DND-41 (cell line): ENCODE measurements at places on chromosomes 12 and 14.
A peak's percentile ranks its signal among the peaks of the same experiment; 100 is the strongest.

- DNase-seq: no peak
These were observed 5.7 kb downstream of the RASAL1 start for GRCh38 chr12:113129664-113130456.

DNA sequence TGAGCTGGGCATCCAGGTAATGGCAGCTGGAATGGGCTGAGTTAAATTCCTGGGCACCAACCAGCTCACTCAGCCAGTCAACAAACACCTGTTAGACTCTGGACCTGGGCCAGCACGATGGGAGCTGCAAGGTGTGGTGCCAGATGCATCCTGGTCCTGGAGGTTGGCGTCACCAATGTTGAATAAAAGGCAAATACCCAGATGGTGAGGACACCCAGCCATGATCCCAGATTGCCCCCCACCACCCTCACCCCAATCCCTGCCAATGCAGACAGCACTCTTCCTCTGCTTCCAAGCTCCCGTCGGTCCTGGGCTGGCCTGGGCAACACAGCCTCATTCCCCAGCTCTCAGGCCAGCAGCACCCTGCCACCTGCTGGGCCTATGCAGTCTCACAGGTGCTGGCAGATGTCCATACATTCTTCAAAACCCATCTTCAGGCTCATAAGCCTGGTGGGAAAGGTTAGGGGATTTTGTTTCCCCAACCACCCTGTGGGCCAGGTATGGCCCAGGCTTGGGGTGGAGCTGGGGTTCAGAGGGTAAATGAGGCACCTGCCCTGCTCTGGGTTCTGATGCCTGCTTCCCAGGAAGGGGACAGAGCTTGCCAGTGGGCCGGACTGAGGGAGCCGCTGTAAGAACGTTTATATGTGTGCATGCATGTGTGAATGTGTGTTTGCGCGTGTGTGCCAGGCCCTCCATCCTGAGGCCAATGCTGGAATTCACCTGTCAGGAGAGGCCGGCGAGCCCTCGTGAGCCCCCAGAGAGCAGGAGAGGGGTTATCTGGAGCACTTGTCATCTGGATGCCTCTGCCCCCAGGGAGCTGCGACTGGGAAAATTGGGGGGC is 58.0 kb downstream of the LGMN start:
- no peak for DNase-seq

DNA sequence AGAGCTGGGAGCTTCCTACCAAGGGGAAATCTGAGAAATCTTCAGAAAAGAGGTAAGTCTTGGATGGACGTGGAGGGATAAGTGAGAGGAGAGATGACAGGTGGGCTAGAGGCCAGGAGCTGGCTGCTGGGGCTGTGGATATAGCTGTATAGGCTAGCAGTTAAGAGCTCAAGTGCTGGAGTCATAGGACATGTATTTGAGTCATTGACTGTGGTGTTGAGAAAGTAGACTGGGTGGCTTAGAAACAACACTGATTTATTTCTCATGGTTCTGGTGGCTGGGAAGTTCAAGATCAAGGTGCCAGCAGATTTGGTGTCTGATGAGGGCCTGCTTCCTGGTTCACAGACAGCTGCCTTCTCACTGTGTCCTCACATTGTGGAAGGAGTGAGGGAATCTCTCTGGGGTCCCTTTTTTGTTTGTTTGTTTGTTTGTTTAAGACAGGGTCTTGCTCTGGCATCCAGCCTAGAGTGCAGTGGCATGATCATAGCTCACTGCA is 151.1 kb upstream of the FUT8 start:
- DNase-seq: no peak

- DNase-seq: no peak
These were observed 161.0 kb upstream of the CRY1 start for GRCh38 chr12:107254258-107254856.

GRCh38 chr12:64716371-64716770 is 42.8 kb downstream of the GNS start:
- DNase-seq: no peak

DNA sequence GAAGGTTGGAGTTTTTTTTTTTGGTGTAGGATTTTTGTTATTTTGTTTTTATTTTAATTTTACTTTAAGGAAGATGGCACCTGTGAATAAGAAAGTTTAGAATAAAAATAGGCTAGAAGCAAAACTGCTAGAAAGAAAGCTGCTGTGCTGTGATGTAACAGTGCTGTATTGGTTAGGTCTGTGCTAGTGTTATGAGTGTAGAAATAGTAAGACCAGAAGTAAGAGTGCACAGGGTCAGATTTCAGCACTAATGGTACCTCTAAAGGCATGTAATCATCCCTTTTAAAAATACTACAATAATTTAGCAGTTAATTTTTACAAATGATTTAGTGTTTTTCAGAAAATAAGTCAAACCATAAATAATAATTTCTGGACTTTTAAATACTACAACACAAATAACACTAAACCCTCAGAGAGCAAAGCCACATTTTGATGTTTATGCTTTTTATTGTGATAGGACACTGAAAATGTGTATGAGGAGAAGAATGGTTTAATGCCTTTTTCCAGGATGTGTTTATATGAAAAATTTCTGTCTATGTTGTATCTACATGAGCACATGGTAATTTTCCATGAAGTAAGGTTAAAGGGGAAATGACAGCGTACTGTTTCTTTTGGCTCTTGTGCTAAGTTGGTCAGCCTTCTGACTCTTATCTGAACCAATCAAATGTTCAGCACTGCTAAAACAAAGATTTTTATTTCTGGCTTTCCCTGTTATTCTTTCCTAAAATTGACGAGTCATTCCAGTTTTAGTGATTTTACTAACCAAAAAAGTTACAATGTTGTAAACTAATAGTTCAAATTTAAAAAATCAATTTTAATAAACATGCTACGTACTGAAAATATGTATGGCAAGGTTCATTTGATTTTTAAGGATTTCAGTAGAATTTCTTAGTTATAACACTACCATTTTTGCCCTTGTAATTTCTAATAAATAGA is 96.1 kb downstream of the PPHLN1 start:
- DNase-seq: no peak

GRCh38 chr12:117842630-117843029 is 126.2 kb downstream of the KSR2 start:
- no peak for DNase-seq

DNA sequence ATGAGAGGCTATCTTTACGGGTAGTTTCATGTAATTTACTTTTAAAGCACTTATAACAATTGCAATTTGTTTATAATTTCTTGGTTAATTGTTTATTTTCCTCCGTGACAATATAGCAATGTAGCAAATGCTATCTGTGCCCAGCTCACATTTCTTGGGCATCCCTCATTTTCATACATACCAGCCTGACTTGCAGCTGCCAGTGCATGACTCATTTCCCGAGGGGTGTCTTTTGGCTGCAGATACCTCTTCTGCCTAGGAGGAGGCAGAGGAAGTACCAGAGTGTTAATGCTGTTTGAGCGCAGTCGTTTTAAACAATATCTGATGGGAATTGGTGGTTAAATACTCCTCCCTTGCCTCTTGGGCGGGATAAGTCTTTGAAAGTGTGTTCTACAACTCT is 104.2 kb upstream of the ABCD2 start:
- no peak for DNase-seq

GRCh38 chr14:98956181-98956580 is 315.8 kb downstream of the BCL11B start:
- DNase-seq: no peak

DNA sequence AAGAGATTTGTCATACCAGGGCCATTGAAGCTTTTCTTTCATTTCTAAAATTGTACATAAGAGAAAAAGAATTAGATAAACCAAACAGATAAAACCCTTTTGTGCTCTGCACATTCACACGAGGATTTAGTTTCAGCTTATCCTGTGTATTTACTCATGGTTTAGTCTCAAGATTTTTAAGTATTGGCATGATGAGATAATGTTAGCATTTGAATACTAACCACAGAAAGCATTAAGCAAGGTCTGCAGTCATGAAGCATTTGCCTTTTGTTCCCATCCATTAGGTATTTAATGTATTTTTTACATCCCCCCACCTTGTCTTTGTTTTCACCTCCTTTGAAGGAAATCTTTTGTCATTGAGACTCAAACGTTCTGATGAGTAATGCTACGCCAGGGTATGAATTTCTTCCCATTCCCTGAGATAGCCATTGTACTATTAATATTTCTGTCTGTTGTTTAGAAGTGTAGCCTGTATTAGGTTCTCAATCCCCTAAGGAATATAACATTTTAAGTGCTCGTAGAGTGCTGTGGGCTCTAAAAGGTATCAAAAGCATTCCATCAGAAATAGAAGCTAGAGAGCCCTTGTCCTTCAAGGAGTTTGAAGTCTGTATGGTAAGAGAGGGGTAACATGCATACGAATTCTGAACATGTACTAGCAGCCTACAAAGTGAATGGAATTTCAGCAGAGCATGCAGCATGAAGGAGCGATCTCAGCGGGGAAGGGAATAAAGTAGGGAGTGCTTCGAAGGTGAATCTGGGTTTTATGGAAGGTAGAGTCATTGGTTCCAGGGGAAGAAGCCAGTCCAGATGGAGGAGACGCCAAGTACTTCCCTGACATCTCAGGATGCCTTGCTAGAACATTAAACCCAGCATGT is 22.3 kb downstream of the CRADD start:
- no peak for DNase-seq

DNA sequence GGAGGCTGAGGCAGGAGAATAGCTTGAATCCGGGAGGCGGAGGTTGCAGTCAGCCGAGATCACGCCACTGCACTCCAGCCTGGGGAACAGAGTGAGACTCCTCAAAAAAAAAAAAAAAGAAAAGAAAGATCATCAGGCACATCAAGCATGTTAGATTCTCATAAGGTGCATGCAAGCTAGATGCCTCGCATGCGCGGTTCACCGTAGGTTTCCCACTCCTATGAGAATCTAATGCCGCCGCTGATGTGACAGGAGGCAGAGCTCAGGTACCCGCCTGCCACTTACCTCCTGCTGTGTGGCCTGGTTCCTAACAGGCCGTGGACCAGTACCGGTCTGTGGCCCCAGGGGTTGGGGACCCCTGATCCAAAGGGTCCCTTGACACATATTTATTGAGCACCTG is 7.0 kb downstream of the ACVR1B start:
- no peak for DNase-seq

- DNase-seq: no peak
These were observed 74.4 kb downstream of the SLC24A4 start for GRCh38 chr14:92397150-92397952.

- no peak for DNase-seq
These were observed 192.8 kb downstream of the ZFP36L1 start for GRCh38 chr14:68599896-68600610.

- DNase-seq: no peak
These were observed 51.7 kb upstream of the DDX11 start for GRCh38 chr12:31021809-31022494.

- no peak for DNase-seq
These were observed 23.8 kb downstream of the CYP46A1 start for GRCh38 chr14:99707921-99708320.

- no peak for DNase-seq
These were observed 36.9 kb downstream of the BCL11B start for GRCh38 chr14:99234961-99235571.

DNA sequence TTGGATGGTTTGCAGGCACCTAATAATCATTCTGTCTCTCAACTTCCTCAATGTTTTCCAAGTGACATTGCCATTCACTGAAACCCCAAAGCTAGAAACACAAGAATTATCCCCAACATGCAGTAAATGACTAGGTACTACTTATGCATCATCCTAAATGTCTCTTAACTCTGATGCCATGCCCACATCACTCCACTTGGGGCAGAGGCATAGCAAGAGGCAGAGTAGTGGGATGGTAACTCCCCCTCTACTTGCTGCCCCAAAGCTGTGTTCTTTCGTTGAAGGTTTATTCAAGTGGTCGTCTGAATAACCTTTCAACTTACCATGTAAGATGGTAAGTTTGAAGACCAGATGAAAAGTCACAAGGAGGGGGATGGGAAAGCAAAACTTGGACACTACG is 77.9 kb upstream of the SOX5 start:
- DNase-seq: no peak

- DNase-seq: no peak
These were observed 32.3 kb downstream of the RPS29 start for GRCh38 chr14:49553892-49554291.

GRCh38 chr14:100363053-100363452 is 39.9 kb downstream of the SLC25A47 start:
- no peak for DNase-seq

- DNase-seq: no peak
These were observed 140.3 kb downstream of the SLC38A6 start for GRCh38 chr14:61121355-61121787.

DNA sequence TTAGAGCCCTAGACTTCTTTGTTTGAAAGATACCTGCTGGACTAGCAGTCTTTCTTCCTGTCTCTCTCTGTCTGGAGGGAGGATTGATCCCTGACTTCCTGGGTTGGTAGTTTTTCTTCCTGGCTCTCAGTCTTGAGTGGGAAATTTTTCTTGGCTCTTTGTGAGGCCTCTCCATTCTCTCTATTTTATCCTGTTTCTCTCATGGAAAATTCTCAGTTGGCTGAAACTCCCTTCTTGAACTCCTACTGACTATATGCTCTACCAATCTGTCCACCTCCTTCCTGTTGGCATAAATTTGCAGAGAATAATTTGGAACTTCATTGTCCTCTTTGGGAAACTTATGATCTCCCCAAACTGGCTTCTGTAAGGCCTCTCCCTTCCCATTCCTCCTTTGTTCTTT is 24.1 kb upstream of the MUCL1 start:
- no peak for DNase-seq

- no peak for DNase-seq
These were observed 33.7 kb upstream of the HELB start for GRCh38 chr12:66268562-66268961.

- DNase-seq: no peak
These were observed 63.4 kb upstream of the FBRSL1 start for GRCh38 chr12:132426349-132427173.

DNA sequence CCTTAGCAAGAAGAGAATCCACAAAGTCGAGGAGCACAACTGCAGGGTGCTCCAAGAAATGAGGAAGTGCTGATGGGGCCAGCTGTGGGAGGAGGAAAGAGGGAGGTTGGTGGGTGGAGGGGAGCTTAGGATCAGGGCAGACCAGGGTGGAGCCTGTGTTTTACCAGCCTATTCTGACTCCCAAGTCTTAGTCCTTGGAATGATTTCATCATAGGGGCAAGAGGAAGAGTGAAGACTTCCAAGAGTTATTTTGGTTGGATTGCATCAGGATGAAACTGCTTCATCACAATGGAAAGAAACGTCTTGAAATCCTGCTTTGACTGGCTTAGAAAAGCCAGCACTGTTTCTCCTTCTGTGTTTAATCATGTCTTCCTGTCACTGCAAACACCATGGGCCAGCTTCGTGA is 194.0 kb downstream of the DPF3 start:
- DNase-seq: no peak

GRCh38 chr14:70358631-70359030 is 852 bp downstream of the COX16 start:
- no peak for DNase-seq

DNA sequence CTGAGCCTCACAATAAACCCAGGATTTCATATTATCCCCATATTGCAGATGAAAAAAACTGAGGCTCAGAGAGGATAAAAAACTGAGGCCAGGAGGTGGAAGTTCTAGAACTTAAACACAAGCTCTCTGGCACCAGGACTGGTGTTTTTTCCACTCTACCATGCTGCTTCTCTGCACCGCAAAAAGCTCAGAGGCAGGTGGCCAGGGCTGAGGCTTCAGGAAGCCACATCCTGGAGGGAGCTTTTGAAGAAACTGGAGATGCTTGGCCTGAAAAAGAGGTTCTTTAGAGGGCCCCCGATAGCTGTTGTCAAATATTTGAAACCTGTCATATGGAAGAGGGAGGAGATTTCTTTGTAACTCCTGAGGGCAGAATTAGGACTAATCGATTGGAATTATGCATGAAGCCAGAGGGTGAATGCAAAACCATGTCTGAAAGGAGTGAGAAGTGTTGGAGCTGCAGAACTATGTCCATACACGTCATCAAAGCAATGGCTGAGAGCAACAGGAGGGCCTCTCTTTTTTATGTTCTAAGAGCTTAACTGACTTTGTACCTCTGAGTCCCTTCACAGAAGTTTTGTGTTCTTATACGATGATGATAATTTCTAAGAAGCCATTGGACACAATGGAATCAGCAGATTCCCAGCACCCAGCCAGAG is 448.6 kb downstream of the FUT8 start:
- DNase-seq: peak; percentile 93
